ENCODE measurements at places on chromosomes 3 and 15.

GRCh38 chr3:62672988-62673313 lies 202.3 kb downstream of the CADPS start:
- no peak for DNase-seq

- DNase-seq, result no peak
Measured at GRCh38 chr3:87833039-87833377, 225.8 kb downstream of the CGGBP1 start.

- no peak for DNase-seq
Measured at GRCh38 chr3:159724627-159725026, 264.0 kb upstream of the IL12A start.

DNA sequence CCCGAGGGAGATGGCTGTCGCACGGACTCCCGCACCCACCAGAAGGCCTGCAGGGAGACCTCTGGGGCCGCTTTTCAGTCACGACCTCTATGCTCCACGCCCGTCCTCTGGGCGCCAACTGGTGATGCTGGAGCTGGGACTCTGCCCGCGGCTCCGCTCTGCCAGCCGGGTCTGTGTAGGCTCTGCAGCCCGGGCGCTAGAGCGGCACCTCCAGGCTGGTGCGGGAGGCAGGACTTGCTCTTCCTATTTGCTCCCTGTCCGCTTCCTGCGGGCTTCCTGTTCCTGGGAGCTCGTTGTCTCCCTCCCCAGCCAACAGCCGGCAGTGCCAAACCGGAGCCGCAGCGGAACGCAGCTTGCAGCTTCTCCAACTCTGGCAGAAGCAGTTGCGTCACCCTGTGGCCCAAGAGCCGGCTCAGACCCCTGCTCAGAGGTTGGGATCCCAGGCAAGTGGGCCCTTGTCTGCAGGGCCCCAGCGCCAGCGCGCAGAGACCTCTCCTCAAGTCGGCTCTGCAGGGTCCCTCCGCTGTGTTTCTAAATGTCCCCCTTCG lies 285.9 kb downstream of the XXYLT1 start:
- DNase-seq, result peak; percentile 83

DNA sequence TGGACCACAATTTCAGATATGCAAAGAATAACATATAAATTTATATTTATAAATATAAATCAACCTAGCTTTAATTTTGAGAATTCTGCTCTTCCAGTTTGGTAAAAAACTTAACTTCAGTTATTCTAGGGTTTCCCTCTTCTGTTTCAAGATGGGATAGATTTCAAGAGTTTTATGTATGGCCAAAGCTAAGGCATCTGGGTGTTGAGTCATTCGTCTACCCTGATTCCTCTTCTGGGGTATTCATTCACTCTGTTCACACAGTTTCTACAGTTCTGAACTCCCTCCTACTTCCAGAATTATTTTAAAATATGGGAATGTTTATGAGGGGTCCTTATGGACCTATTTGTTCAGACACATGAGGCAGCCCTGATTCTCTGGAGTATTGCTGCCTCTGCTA lies 4.2 kb upstream of the FGF7 start:
- DNase-seq, result no peak

DNA sequence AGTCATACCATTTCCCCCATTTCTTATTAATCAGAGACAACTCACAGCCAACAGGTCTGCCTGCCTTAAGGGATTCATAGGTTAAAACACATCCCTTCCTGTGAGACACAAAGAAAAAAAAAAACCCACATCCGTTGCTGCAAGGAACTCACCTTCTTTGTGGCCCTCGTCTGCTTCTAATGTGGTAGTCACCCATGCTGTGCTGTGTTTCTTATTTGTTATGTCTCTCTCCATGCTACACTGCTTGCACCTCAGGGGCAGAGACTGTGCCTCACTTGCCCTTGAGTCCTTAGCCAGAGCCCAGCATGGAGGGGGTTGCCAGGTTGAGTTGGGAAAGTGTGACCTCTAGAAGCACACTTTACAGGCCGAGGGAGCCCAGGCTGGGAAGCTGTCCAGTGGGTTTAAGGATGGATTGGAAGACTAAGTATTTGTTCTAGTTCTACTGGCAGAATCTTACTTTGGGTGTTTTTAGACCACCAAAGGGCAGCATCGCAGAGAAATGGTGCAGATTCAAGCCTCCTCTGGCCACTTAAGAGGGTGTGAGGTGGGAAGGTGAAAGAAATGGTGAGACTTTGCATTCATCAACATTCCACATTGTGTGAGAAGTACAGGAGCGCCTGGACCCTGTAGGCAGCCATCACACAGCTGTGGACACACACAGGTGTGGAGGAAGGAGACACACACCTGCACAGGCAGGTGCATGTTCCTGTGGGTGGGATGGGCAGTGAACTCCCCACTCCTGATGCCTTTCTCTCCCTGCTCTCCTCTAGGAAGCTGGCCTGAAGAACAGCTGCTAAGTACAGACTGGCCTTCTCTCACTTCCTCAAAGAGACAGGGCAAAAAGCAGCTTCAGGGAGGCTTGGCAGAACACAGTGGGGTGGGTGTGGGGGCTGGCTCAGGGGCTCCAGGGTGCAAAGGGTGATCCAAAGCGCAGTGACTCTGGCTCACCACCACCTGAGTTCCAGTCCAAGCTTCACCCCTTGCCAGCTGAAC lies 48.8 kb downstream of the GLB1 start:
- no peak for DNase-seq

GRCh38 chr3:62131620-62132019 lies 241.7 kb downstream of the FEZF2 start:
- no peak for DNase-seq

DNA sequence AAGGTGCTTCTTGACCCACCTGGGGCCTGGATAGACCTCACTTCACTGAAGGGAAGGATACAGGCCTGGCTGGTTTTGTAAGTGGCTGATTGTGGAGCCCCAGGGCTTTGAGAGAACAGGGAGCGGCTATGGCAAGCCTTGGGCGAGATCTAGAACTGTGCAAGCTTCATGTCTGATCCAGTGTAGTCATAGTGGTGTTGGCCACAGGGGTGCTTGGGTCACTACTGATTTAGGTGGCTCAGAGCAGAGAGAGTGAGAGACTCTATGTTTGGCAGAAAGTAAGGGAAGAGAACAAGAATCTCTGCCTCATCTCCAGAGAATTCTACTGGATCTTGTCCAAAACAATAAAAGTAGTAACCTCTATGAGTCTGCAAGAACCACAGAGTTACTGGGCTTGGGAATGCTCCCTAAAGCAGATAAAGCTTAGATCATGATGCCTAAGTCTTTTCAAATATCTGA lies 394.2 kb upstream of the EPHA3 start:
- no peak for DNase-seq

DNA sequence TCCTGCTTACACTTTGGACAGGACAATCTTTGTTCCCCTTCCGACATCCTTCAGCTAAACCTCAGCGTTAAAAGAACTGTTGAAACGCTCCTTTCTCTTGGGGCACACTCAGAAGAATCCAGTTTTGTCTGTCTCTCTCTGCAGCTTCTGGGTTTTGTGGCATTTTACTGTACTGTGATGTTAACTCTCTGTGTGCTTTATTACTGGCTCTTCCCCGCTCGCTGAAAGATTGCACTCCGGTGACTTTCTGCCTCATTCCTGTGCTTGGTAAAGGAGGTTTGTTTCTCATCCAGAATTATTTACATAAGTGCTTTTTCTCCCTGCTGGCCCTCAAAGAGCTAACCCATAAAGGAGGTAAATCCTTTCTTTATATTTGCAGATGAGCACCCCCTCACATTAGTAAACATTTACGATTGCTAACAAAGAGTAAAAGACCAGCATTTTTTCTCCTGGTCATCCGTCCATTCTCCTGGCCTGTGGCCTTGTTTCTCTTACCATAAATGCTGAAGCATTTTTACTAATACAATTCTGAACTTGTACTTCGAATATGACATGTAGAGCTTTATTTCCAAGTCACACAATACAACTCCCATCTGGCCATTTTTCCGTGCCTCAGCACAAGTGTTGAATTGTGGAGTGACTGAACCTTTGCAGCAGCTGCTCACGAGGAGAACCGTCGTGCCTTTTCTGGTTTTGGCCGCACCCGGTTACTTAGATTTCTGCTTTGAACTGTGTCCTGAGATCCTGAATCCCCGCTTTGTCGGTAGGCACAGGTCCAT lies 69.3 kb upstream of the RPL35A start:
- DNase-seq, result no peak

- peak; percentile 44 for DNase-seq
Measured at GRCh38 chr3:107753494-107753893, 230.7 kb downstream of the BBX start.

DNA sequence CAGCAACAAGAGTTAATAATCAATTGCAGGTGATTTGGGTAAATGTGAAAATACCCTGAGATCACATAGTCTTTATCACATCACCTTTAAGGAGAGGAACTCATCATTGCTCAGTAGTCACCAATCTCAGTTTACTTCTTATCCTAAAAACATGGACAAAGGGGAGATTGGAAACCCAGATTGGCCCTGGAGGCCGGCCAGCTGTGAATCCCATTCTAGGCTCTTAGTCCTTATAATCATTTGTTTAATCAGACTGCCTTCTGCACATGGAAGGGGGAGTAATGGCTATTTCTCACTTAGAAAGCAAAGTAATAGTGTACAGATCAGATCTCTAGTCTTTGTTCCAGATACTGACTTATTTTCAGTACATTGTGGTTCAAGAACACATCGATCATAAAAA lies 37.2 kb upstream of the CPB1 start:
- no peak for DNase-seq

GRCh38 chr3:152300029-152300731 lies 31.5 kb downstream of the MBNL1 start:
- no peak for DNase-seq

DNA sequence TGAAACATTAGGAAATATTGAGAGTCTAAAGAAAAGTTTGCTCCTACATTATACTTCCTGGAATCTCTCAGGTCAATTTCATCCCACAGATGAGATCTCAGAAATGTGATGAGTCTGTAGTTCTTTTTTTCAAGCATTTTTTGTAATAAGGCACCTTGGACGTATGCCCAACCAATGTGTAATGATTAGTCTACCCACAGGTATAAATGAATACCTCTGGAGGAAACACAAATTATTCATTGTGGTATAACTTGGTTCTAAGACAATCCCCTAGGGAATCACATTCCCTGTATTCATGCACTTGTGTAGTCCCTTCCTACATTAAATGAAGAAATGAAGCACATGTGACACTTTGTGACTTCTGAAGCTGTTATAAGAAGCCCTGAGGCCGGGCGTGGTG lies 596.2 kb upstream of the UBE2E2 start:
- DNase-seq, result no peak

DNA sequence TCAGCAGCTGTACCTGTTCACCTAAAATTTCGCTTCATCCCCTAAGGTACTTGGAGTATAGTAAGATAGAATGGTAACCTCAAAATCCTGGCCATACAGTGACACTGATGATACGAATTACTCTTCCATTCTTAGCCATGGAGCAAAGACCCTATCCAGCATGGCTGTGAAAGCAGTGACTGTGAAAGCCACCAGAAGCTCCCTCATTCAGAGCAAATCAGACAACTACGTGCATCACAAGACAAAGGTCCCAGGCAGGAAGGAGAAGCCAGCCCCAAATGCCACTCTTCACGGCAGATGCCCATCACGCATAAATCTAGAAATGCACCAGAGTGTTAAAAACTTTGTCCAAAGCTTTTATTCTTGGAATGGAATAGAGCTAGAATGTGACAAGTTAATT lies 99.4 kb downstream of the GABRB3 start:
- no peak for DNase-seq
